ENCODE measurements at places on chromosomes 12 and 14.

GRCh38 chr14:54169254-54169924, 212.8 kb upstream of the BMP4 start:
- DNase-seq: no peak

DNA sequence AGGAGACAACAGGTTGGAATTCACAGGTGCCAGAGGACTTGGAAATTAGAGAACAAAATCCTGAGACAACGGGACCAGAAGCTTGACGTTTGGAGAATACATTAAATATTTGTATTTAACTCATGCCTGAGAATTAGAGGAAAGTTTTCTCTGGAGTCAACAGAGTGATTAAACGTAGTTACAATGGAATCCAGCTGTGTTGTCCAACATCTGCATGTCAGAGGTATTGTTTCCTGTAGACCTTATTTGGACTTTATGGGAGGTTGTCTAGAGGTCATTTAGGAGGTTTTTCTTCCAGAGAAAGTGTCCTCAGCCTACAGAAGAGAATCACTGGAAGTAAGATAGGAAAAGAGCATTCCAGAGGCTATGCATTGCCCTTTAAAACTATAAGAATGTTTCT, 45.1 kb upstream of the RERGL start:
- no peak for DNase-seq

GRCh38 chr12:60180298-60180697, 584.5 kb downstream of the SLC16A7 start:
- DNase-seq: no peak

DNA sequence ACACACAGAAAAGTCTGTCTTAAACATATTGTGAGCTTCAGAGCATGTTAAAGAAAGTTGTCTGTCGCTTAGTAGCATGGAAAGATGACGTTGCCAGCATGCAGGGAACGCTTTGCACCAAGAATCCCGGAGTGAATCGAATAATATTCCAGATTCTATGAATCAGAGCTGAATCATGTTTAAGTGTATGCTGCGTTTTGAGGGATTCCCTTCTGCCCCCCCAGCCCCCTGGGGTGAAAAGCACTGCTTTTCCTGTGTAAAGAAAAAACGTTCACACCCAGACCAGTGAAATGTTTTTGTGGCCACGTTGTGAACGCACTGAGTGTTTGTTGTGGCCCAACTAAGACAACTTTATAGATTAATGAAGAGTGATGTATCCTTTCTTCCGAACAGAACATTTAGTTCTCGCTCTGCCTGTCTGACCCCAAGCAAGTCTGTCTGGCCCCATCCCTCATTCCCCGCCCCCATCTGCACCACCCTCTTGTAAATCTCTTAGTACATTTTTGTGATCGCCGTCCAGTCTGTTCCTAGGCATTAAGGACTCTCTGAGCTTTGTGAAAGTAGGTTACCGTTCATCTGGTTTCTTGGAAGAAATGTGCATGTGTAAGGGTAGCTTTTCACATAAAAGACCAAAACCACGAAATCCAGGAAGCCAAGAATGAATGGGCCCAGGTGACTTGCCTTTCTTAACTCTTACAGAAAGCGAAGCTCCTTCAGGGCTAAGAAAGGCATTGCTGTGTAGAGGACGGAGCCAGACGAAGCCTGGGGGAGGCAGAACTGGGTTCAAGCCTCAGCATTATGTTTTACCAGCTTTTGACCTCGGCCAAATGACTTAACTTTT, 103.0 kb downstream of the SAMD4A start:
- no peak for DNase-seq

DNA sequence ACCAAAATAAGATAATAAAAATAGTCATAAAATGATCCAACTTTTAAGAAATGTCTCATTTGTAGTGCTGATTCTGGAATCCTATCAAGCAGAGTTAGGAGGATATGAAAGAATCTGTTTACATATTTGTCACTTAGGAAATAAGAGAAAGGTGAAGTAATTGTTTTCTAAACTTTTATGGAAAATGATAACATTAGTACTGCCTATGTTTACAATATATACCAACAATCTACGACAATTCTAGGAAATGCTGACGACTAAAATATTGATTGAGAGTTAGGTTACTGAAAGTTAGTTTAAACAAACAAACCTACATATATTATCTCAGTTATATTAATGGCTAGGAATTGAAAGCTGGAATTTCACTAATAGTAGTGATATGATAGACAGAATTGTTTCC, 18.0 kb downstream of the TSPAN19 start:
- no peak for DNase-seq

DNA sequence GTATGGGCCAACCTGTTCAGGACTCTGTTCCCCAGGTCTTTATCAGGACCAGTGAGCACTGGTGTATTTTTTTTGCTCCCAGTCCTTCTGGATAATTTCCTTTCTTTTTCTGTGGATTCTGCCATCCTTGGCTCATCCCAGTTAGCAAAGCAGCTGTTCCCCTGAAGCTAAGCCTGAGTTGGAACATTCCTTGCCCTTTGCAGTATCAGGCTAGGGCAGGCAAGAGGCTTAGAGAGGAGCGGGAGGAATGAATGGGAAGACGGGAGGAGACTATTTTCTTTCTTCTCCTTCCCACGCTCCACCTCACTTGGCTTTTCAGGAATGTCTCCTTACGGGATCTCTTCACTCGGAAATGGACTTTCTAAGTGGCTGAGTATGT, 29.2 kb downstream of the ERG28 start:
- no peak for DNase-seq

- DNase-seq: no peak
These were observed 28.0 kb downstream of the ENTPD5 start for GRCh38 chr14:73991092-73991491.

GRCh38 chr12:50419112-50419909, 18.6 kb downstream of the LARP4 start:
- DNase-seq: no peak

GRCh38 chr14:103654619-103655018, 25.6 kb downstream of the KLC1 start:
- DNase-seq: no peak

DNA sequence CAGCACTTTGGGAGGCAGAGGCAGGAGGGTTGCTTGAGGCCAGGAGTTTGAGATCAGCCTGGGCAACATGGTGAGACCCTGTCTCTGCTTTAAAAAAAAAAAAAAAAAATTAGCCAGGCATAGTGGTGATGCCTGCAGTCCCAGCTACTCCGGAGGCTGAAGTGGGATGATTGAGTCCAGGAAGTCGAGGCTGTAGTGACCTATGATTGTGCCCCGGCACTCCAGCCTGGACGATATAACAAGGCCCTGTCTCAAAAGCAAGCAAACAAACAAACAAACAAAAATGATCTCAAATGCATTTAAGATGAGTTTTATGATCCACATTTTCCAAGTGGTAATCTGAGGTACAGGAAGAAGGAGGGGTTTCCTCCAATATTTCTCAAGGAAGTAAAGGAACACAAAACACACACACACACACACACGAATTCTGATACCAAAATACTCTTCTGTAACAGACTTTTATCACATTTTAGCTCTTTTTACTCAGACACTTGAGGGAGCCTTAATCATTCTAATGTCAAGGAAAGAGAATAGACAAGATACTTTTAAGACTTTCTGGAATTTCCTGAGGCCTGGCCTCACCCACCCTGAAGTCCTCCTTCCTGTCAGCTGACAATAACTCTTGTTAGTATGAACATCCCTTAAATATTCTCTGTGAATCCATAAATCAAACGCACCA, 44.4 kb upstream of the CERS5 start:
- DNase-seq: no peak

DNA sequence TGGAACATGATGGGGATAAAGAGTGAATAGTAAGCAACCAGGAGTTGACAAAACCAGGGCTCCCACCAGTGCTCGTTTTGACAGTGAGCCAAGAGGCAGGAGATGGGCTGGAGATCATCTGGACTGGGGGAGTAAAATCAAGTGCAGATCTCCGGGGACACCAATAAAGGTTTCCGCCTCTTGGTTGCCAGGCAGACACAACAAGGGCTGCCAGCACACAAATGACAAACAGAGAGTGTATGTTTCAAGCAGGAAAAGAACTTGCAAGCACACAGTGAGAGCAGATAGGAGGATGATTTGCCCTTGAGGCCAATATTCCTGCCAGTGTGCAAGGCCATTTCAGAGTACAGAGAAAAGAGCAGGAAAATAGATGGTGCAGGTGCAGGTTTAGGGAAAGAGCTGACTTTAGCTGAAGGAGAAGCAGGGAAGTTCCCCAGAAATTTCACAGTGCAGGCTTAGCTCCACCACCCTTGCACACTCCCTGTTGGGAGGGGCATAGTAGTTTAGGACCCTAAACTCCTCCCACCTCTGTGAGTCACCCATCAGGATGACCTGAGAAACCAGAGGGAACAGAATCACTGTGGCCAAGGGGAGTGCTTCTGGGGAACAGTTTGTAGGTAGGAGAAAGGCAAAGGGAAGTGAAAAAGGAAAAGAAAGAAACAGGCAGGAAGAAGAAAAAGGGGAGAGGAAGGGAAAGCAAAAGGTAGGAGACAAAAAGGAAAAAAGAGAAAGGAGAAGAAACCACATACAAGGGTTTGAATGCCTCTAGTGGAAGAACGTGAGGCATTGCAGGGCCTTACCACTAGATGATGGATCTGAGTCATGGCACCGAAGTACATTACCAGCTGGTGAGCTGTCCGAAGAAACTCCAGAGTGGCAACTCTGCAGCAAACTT, 404.4 kb downstream of the SLC6A15 start:
- DNase-seq: no peak

DNA sequence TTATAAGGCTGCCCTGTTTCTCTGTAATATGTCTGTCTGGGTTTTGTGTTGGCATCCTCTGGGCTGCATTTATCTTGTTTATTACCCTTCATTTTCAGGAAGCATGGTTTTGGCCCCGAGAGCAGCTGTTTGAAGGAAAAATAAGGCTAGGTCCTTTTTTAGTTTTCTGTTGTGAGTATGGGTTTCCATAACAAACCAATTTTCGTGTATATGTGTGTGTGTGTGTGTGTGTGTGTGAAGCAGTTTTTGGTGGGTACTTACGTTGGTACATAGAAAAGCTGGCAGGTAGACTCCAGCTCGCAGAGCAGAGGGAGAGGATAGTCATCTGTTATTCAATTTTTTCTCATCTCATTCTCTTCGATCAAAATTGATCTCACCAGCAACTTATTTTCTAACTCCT, 52.5 kb downstream of the MAPKAPK5 start:
- DNase-seq: no peak

DNA sequence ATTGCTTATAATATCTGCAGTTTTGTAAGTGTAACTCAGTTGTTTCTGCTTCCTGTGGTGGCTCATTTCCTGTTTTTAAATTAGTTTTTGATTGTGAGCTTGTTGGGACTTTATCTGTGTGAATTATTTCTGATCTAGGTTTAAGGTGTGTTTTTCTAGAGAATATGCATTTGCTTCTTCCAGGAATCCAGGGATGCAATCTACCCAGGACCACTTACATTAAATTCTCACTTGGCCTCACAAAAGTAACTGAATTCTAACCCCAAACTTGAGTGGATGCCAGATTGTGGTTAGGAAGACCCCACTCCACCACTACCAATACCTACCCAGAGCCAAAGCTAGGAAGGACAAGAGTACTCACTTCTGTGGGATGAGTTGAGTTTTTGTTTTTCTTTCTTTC, 11.9 kb downstream of the STYX start:
- DNase-seq: no peak

- no peak for DNase-seq
These were observed 43.4 kb downstream of the PRIMA1 start for GRCh38 chr14:93744876-93745275.

GRCh38 chr14:97697772-97698171, 900.6 kb downstream of the VRK1 start:
- no peak for DNase-seq

- no peak for DNase-seq
These were observed 23.2 kb downstream of the TTC9 start for GRCh38 chr14:70664698-70665447.

- no peak for DNase-seq
These were observed 198.9 kb upstream of the RGS6 start for GRCh38 chr14:71733210-71733883.

GRCh38 chr14:91244501-91244901, at the start of gene GPR68:
GPR68 (minus strand) TSS chr14:91244704; CDS start chr14:91235050, 9,654 bp downstream.
- DNase-seq: no peak

DNA sequence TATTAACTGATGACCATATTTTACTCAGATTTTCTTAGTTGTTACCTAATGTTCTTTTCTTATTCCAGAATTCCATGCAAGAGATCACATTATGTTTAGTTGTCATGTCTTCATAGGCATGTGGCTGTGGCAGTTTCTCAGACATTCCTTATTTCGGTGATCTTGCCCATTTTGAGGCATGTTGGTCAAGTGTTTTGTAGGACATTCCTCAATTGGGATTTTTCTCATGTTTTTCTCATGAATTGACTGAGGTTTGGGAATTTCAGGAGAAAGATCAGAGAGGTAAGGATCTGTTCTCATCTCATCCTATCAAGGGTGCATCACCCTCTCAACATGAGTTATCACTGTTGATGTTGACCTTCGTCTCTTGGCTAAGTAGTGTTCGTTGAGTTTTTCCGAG, 81.3 kb downstream of the CHST11 start:
- no peak for DNase-seq

DNA sequence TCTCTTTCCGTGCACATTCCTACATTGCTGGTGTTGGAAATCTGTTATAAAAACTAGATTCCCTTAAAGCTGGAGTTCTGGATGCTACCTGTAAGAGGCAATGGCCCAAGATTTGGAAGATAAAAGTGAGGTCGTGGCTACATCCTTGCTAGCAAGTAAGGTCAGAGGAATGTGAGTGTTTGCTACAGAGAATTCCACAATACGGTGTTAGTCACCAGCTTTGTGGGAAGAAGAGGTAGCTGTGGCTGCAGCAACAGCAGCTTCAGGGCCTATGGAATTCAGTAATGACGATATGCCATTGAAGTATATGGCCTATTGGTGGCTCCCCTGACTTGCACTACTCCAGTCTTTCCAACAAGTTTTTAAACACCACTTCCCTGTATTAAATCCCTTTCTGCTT, 227.7 kb upstream of the TMEM260 start:
- DNase-seq: no peak

DNA sequence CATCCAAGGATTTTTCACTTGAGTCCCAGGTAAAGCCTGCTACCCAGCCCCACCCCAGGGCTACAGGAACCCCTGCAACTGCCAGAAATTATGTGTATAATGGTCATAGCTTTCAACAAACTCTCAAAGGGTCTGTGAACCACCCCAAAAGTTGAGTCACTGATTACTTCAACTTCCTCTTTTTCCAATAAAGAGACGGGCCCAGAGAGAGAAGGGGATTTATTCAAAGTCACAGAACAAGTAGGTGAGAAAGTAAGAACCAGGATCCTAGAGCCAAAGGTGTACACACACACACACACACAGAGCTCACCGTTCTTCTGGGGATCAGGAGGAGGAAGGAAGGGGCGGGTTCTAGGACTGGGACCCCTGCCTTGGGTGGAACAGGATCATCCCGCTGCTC, 4.8 kb upstream of the ITPK1 start:
- no peak for DNase-seq

DNA sequence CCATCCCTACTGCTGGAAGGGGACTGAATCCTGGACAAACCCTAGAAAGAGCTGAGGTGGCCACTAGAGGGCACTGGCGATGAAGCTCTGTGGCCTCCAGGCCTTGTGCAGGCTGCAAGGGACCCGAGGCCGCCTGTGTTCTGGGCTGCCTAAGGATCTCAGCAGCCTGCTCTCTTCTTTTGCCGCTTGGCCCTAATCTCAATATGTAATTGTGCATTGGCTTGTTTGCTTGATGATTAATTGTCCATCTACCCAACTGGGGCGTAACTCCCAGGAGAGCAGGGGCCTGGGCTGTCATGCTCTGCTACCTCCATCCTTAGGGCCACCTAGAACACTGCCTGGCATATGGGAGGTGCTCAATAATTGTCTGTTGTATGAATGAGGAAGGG, 73.8 kb downstream of the SYNE3 start:
- peak; percentile 39 for DNase-seq
